ELR (cell line): ENCODE measurements at places on chromosomes 1 and 21.

GRCh38 chr1:31658721-31659120 lies 14.0 kb upstream of the PEF1 start:
- DNase-seq = peak; percentile 57

GRCh38 chr1:66770694-66771093 lies 18.4 kb downstream of the DYNLT5 start:
- no peak for DNase-seq

DNA sequence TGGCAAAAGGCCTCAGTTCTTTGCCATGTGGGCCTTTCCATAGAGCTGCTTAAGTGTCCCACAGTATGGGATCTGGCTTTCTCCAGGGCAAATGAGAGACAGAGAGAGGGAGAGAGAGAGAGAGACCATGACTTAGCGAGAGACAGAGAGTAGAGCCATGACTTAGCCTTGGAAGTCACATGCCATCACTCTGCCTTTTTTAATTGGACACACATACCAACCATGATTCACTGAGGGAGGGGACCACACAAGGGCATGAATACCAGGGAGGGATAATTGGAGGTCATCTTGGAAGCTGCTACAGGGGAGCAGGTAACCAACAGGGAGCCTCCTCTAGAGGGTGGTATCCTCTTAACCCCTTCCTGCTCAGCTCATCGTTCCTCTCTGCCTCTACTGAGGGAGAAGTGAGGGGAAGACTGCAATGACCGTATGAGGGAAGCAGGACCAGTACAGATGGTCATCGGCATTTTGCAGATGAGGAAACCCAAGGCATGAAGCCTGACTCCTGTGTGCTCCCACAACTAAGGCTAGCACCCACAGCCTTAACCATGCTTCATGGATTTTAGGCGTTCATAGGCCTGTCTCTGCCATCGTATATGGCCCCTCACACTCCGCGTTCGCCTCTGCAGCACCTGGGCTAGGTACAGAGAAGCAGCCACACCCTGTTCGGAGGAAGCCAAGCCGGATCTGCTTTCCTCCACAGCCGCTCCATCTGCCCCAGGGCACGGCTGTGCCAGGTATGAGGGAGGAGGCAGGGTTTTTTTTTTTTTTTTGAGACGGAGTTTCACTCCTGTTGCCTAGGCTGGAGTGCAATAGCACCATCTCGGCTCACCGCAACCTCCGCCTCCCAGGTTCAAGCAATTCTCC lies 38.6 kb downstream of the MEF2D start:
- DNase-seq = peak; percentile 21

DNA sequence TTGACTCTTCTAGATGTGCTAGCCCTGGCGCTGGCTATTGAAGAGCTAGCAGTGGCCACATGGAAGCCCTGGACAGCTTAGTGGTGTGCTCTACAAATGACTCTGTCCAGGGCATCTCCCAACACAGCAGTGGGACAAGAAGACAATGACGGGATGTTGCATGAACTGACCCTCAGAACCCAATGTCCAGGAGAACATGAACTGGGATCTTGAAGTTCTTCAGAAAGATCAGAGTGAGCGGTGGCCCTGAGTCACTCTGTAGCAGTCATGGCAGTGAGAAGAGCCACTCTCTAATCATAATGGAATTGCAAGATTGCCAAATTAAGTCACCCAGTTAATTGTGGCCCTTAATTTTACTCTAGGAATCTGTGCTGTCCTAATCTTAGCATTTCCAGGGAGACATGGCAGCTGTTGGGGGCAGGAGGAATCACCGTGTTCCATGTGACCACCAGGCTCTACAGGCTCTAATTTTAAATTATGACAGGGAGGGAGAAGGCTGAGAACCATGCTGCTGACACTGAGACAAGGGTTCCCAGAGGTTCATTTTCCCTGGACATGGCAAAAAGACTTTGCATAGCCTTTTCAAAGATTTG lies 10.2 kb upstream of the OBSCN start:
- DNase-seq = no peak

GRCh38 chr1:240312872-240313271 lies 221.2 kb downstream of the FMN2 start:
- peak; percentile 95 for DNase-seq

DNA sequence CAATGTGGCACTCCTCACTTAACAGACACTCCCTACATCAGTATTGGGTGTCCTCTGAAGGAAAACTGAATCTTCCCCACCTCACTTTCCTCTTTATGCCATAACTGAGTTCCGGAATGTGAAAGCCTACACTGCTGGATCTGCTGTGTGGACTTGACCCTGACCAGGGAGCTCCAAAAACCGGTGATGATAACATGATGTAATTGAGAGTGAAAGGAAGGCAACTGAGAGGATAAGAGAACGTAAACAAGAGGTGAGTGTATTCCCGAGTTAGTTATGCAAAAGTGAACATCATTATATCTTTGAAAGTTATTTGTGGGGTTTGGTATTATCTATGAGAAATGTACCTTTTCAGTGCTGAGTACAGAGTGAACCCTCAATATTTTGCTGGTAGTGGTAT lies 1794.8 kb downstream of the MRPL39 start:
- DNase-seq = no peak

DNA sequence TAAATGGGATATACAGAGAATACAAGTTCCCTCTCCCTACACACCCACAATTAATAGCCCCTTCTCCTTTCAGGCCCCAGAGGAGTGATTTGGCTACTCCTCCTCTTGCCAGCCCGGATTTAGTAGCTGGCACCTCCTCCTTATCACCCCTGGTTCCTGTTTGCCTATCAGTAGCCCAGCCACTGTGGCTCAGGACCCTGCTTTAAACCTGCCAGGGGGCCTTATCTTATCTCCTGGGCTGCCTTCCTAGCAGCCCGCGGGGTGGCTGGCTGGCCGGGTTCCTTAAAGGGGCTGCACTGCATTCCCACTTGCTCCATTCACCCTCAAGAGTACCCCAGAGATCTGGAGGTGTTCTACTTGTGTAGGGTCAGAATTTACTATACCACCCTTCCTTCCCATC lies 70.4 kb downstream of the PLEKHA6 start:
- DNase-seq = no peak

DNA sequence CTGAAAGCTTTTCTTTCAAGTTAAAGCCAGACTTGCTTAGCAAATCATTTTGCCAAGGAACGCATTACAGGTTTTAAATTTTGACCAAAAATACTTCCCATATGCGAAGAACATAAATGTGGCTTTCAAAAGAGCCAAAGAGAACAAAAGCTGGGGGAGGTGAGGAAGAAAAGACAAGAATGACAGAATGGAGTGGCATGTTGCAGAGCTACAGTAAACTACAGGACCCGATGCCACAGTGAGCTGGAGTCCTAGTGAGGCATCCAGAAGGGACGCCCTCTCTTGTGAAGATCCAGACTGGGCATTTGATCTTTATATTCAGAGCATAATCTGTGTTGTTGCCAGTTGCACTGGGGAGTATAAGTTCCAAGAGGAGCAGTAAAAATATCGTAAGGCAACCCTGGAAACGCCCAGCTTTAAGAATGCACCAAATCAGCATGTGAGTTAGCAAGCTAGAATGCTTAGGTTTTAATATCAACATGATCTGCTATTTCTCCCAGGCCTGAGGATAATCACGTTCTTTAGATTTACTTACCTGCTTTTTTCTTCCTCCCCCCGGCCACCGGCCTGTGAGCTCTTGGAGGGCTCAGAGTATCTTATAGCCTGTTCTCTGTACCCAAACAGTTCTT lies 48.4 kb upstream of the HOOK1 start:
- no peak for DNase-seq

DNA sequence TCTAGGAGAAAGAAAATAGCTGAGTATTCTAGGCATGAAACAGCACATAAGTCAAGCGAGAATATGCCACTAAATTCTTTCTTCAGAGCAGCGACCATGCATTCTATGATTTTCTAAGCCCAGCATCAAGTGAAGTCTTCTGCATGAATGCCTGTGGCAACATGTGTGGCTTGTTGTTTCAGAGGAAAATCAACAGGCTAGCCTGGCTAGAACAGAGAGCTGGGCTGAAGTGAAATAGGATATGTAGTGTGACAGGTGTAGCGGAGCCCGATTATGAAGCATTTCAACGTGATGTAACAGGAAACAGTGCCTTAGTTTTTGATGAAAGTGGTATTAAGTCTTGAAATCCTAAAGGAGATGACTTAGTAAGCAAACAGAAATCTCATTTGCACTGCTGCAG lies 7.0 kb downstream of the CSDE1 start:
- DNase-seq = no peak

GRCh38 chr1:117664314-117664713 lies 58.5 kb downstream of the TENT5C start:
- no peak for DNase-seq

- DNase-seq = no peak
Measured at GRCh38 chr21:39588884-39589283, 23.9 kb upstream of the B3GALT5 start.

GRCh38 chr1:197911857-197912696 lies 5.1 kb upstream of the LHX9 start:
- DNase-seq = peak; percentile 30

DNA sequence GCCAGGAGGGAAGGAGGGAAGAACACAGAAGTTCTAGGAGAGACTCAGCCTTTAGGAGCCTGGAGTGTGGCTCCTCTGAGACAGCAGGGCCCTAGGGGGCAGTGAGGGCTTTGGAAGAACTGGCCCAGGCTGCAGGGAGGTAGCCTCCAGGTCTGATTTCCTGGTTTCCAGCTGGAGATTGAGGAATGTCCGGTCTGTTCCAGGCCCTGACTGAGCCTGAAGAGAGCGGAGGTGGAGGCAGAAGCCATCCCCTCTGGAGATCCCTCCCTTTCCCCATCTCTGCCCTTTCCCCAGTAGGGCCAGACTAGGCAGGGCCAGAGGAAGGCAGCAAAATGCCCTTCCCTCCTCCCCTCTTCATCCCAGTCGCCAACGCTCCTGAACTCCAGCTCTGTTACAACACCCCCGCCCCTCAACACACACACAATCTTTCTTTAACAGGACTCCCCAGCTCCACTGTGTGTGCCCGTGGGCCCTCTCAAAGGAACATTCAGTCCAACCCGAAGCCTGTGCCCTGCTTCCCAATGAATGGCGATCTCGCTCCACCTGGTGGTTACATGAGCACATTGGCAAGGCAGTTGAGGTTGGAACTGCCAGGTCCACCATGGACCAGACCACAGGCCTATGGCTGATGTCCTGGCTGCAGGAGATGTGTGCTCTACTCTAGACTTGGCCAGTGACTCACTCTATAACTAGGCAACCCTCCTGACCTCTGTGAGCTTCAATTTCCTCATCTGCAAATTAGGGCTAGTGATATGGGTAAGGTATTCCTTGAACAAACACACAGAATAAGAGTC lies 32.0 kb downstream of the MAP7D1 start:
- DNase-seq = peak; percentile 93
